ENCODE measurements at places on chromosomes 6 and 20. TPM values are rescaled to one million over a fixed set of nuclear protein-coding genes. Genes with fewer than 3 reads are reported as not detected.

DNA sequence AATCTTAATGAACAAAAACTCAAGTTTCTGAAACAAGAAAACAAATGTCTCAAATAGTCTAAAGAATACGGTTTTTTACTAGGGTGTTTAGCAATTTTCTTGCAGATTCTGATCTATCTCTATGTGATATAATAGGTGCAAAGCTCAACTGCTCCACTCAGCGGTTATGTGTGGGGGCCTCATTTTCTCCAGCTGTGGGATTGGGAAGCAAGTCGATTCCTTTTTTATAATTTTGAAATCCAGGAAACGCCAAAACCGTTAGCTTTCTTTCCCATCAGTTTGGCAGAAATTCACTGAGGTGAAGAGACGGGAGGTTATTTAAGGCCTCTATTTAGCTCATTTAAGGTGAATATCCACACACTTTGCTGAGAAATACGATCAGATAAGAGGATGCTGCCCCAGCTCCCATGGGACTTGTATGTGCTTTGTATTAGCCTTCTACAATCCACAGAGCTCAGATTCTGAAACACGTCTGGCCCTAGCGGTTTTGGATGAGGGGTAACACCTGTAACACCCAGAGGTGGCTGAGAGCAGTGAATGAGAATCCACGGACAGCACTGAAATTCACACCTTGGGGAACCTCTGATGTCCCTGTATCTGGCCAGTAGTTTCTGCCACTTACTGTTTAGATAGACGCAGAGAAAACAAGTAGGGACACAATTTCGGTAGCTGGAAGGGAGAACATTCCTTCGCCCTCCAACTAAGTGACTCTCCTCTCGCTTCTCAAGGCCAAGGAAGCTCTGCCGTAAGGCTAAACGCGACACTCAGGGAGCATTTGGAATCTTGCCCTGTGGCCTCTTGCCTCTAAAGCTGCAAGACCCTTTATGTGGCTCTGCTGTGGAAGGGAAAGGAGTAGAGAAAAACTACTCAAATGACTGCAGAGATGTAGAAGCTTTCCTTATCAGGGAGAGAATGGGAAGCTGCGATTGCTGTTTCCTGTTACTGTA lies 6.5 kb upstream of the BCAS4 start:
- DNase-seq, result no peak

- DNase-seq, result no peak
Measured at GRCh38 chr6:322940-323729, 30.8 kb downstream of the DUSP22 start.

The SNTA1 gene
- 14.5 TPM for total RNA-seq

The DSTN gene
- 307 TPM for total RNA-seq
